ENCODE measurements at places on chromosomes 5 and 9.

DNA sequence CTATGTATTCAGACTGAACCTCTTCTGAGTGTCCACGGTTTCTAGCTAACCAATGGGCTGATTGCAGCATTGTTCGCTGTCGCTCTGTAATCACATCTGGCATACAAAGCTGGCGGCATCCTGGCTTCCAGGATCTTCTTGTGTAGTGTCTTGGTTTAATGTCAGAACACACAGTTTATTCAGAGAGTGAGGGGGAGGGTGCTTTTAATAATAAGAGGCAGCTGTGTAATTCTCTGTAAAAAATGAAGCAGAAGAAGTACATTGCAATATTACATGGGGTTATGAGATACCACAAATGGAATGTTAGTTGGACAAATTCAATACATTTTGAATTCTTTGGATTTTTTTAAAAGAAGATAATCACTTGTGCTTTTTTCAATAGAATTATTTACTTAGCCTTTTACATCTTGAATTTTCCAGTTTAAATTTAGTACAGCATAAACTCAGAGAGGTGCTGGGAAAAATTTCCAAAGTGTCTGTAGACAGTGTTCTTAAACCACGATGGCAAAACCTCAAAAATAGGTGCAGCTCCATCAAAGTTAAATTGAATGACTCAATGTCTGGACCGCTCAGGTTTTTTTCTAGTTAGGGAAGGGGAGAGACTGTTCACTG lies 206.0 kb downstream of the PCSK1 start:
- DNase-seq = no peak

DNA sequence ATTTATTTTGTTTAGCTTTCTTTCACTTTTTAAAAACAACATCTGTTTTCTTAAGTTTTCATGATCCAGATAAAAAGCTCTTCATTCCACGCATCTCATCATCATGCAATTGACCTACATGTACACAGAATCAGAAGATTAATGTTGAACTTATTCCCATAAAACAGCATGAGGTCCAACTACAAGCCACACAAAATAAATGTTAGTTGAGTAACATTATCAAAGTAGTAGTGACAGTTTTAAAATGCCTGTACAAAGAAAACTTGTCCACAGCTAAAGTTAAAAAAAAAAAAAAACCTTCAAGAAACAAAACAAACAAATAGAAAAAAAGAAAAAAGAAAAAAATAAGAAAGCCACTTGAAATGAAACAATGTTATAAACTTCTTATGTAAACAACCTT lies 846.3 kb downstream of the TLE1 start:
- no peak for DNase-seq

DNA sequence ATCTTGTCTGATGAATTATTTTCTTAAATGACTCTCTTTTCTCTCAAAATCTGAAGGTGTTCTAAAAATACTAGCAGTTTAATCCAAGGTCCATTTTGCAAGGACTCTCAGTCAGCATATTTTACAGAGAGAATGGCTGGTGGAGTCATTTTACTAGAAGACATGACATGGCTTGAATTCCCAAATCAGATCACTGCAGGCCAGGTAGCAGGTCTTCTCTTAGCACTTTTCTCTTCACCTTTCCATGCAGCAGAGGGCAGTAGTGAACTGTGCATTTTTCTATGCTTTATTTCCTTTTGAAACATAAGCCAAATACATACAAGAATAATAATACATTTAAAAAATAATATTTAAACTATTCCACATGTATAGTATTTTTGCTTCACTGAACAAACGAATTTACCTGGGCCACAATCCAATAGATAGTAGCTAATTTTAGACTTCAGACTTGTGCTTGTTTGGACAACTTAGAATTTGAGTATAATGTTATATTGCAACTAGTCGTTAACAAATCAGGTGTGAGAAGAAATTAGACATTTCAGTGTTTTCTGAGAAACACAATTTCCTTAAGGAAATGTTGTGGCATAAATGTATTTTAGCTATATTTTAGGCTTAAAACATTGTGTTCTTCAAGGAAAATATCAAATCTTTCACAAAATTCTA lies 289.4 kb upstream of the DAB2 start:
- DNase-seq = peak; percentile 22

GRCh38 chr9:82410306-82410705 lies 421.7 kb downstream of the SPATA31D1 start:
- DNase-seq = no peak

- DNase-seq = no peak
These were observed 19.4 kb downstream of the CAVIN4 start for GRCh38 chr9:100597236-100597635.
